ENCODE measurements at places on chromosomes 3 and 15. TPM values are rescaled to one million over a fixed set of nuclear protein-coding genes. Genes with fewer than 3 reads are reported as not detected.
A peak's percentile ranks its signal among the peaks of the same experiment; 100 is the strongest.

GRCh38 chr15:49145651-49146609, 9.5 kb downstream of the COPS2 start:
- DNase-seq: peak; percentile 30
- no peaks in the 10 kb centered on the region for H3K4me1 ChIP-seq
- H3K4me3 ChIP-seq: no peak overlapping the region
- H3K27me3 ChIP-seq: no peaks in the 10 kb centered on the region
- H3K36me3 ChIP-seq: peaks cover 1% of the 10 kb centered on the region
- no peak overlapping the region for H3K27ac ChIP-seq

GRCh38 chr3:150172356-150172755, 201.7 kb upstream of the PFN2 start:
- no peak overlapping the region for H3K4me3 ChIP-seq
- no peaks in the 10 kb centered on the region for H3K4me1 ChIP-seq
- H3K36me3 ChIP-seq: no peaks in the 10 kb centered on the region
- DNase-seq: no peak
- no peaks in the 10 kb centered on the region for H3K27me3 ChIP-seq

- H3K4me3 ChIP-seq: no peak overlapping the region
- no peaks in the 10 kb centered on the region for H3K4me1 ChIP-seq
- no peaks in the 10 kb centered on the region for H3K27me3 ChIP-seq
- no peak for DNase-seq
- H3K27ac ChIP-seq: no peak overlapping the region
Measured at GRCh38 chr3:62798000-62798399, 77.2 kb downstream of the CADPS start.

DNA sequence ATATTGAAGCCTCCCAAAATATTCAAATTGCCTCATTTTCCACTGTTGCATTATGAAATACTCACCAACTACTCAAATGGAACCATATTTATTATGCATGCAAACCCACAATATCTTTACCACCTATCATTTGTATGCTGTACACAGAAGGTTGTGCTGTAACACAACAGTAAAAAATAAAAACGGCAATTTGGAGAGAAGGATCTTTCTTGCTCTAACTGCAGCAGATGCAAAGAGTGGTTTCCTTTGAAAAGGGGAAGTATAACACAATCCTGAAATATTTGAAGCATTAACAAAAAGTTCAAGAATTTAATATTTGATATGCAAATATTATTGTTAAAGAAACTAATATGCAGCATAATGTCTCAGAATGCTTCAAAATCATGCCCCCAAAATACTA, 244.5 kb upstream of the SUCLG2 start:
- no peak overlapping the region for H3K4me3 ChIP-seq
- no peaks in the 10 kb centered on the region for H3K27me3 ChIP-seq
- no peaks in the 10 kb centered on the region for H3K36me3 ChIP-seq
- DNase-seq: no peak

DNA sequence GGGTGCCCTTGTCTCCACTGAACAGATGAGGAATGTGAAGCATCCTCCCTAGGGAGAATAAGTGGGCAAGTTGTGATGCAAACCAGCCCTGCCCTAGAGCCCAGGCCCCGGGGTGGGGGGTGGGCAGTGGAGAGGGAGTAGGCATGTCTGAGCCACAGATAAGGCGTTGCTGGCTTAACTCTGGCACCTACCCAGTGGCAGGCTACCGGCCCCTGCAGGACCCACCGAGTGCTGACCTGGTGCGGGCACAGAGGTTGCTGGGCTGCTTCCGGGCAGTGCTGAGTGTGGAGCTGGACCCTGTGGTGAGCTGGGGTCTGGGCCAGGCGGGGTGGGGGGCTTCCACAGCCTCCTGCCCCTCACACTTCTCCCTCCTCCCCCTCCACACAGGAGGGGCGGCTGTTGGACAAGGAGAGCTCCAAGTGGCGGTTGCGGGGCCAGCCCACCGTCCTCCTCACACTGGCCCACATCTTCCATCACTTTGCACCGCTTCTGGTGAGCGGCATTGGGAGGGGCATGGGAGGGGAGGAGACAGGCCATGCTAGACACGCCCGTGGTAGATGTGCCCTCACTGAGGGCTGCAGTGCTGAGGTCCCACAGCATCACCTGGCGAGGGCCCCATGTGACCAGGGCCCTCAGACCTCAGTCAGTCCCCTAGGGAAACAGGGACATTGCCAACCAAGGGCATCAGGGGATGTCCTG, 10.1 kb downstream of the RNF123 start:
- no peak for DNase-seq
- H3K4me3 ChIP-seq: no peak overlapping the region
- peaks cover 5% of the 10 kb centered on the region for H3K36me3 ChIP-seq
- no peaks in the 10 kb centered on the region for H3K4me1 ChIP-seq

GRCh38 chr15:63351170-63351569, 30.5 kb downstream of the CA12 start:
- no peak overlapping the region for H3K4me3 ChIP-seq
- no peak overlapping the region for H3K27ac ChIP-seq
- no peaks in the 10 kb centered on the region for H3K4me1 ChIP-seq

Gene ST3GAL6
- total RNA-seq: 10.6 TPM

Gene RTP1
- total RNA-seq: not detected

Gene MAGI1
- total RNA-seq: 37.5 TPM

Gene SH2D7
- not detected for total RNA-seq

All from prostate gland (tissue), 2 donors.